ENCODE measurements at places on chromosomes 7 and 10. TPM values are rescaled to one million over a fixed set of nuclear protein-coding genes. Genes with fewer than 3 reads are reported as not detected.

Gene FZD8
- 2.8 TPM for polyA plus RNA-seq

Gene LIPM
- polyA plus RNA-seq: 0.21 TPM

Gene MACROH2A2
- 84.2 TPM for polyA plus RNA-seq

Gene HYAL4
- not detected for polyA plus RNA-seq

Gene NKX2-3
- not detected for polyA plus RNA-seq

Gene UBTD1
- 15.3 TPM for polyA plus RNA-seq

Gene INHBA
- 3.9 TPM for polyA plus RNA-seq

Gene ASAH2B
- 14.2 TPM for polyA plus RNA-seq

Gene EFCAB10
- polyA plus RNA-seq: 10.1 TPM

Gene RGS10
- 20.4 TPM for polyA plus RNA-seq

Gene AASS
- 34.3 TPM for polyA plus RNA-seq

Gene LRGUK
- polyA plus RNA-seq: 3.5 TPM

Gene TEX36
- not detected for polyA plus RNA-seq

Gene TACR2
- polyA plus RNA-seq: 1.8 TPM

Gene FAM25G
- polyA plus RNA-seq: not detected

Gene BMPER
- polyA plus RNA-seq: 26.4 TPM

Gene SMO
- 38.1 TPM for polyA plus RNA-seq

Gene SHH
- polyA plus RNA-seq: 4.3 TPM

Gene ASL
- polyA plus RNA-seq: 21.8 TPM

Gene CTAGE8
- 0.30 TPM for polyA plus RNA-seq

Gene CPN1
- polyA plus RNA-seq: 0.25 TPM

Gene GDF2
- polyA plus RNA-seq: not detected

Gene PAX4
- not detected for polyA plus RNA-seq

Gene OR2A42
- polyA plus RNA-seq: 0.45 TPM

Gene RHOBTB1
- polyA plus RNA-seq: 19.8 TPM

Gene VIM
- polyA plus RNA-seq: 2,808 TPM

Gene GRB10
- polyA plus RNA-seq: 49.7 TPM

Gene HOXA7
- 91.6 TPM for polyA plus RNA-seq

Gene TRPV6
- polyA plus RNA-seq: 1.2 TPM

Gene SCART1
- polyA plus RNA-seq: 1.9 TPM

Gene SPDYE1
- polyA plus RNA-seq: 0.33 TPM

Gene CALD1
- 77.4 TPM for polyA plus RNA-seq

Gene SVIL
- polyA plus RNA-seq: 30.2 TPM
